GM12891 (cell line): ENCODE measurements at places on chromosomes 2 and 18.

- DNase-seq: no peak
Observed at GRCh38 chr2:191748059-191748461, 70.1 kb downstream of the NABP1 start.

DNA sequence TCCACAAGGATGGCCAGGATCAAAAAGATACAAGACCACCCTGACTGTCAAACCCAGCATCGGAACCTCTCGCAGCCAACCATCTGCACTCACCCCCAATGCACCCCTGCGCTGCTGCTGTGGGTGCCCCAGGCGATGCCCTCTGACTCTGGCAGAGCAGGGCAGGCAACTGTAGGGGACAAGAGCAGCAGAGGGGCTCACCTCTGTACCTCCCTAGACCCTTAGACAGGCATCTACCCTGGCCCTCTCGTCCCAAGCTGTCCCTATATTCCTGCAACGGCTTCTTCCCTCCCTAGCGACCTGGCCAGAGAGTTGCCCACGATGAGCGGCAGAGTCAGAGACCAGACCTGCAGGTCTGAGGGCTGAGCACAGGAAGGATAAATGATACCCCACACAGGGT lies 128.2 kb downstream of the HDAC4 start:
- no peak for DNase-seq

GRCh38 chr2:239677453-239678185 lies 276.8 kb upstream of the HDAC4 start:
- DNase-seq: no peak

DNA sequence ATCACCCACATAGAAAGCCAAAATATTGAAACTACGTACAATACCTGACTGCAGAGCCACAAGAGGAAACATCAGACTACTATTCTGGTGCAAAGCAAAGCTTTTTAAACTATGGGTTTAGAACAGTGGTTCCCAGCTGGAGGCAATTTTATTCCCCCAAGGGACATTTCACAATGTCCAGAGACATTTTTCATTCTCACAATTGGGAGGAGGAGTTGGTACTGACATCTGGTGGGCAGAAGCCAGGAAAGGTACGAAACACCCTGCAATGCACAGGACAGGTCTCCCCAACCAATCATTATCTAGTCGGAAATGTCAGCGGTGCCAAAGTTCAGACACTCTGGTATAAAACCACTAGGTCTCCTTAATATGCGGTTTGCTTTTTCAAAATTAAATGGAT lies 88.4 kb upstream of the ARL5A start:
- DNase-seq: no peak

- DNase-seq: no peak
Observed at GRCh38 chr2:227623226-227623625, 5.9 kb downstream of the SCYGR4 start.

DNA sequence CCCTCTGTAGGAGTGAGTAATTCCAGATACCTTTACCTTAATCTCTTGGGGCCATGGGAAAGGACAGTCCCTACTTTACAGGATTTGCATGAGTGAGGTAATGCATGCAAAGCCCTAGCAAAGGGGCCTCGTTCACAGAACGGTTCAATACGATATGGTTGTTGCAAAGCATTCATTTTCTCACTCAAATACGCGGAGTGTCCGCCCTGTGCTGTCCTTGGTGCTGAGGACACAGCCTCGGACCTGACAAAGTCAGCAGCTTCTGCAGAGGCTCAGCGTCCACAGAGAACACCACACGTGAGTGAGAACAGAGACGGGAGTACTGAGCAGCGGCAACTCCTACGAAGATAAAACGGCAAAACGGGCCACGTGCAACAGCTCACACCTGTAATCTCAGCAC lies 125.7 kb downstream of the EIPR1 start:
- DNase-seq: no peak

DNA sequence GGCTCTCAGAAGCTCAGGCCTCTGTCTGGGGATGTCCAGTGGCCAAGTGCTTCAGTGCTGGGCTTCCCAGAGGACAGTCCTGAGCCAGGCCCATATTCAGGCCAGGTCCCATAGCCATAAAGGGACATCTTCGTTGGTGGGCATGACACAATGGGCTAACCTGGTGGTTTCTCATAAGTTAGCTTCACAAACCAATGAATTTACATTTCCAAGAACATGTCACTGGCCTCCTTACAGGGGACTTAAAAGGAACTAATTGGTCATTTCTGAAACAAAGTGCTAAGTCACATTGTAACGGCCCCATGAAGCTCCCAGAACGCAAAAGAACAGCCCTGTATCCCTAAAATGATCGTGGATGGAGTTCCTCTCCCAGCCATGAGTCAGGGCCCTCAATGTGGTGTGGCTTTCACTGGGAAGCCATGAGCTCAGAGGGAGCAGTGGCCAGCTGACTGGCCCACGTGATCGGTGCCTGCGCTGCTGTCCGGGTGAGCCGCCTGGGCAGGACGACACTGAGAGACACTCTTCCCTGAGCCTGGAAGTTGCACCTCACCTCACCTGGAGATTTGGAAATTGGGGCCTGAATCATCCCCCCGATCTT lies 163.7 kb upstream of the APCDD1 start:
- DNase-seq: no peak

DNA sequence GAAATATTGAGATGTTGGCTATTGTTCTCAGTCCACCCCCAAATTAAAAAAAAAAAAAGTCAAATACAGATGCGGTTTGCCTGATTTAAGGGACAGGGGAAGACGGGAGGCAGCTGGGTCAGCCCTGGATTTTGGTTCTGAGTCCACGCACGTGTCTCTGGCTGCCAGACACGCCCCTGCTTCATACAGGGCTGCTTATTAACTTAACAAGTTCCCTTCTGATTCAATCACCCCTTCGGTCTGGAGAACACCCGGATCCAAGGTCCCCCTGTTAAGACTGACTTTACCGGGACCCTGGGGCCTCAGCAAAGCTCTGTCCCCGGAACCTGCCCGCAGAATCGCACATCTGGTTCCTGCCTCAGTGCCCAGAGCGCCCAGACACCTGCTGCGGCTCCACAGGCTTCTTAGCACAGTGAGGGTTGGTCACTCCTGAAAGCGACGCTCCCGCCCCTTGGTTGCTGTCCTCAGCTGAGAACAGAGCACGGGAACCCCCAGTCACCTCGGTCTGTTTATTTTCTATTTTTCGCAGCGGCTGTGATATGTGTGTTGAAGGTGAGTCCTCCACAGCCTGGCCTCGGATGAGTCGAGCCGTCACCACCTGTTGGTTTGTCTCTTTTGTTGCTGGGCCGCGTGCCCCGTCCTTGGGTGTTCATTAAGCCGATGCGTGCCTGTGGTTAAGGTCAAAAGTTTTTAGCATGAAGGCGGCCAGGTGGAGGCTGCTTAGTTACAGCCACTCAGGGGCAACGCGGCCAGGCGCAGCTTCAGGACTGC lies 57.2 kb downstream of the RTP5 start:
- no peak for DNase-seq

DNA sequence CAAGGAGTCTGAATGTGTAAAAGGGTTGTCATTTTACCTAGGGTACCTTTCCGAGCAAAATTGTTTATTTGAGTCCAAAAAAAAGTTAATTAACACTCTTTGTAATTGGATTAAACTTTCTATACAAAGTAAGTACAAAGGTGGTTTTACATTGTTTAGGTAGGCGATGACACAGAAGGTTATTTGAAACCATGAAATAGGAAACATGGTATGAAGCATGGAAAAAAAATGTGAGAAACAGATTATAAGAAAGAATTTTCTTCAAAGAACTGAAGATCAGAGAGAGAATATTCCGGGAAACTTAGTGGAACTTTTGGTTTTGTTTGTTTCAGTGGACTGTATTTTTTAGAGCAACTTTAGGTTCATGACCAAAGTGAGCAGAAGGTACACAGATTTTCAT lies 32.7 kb downstream of the CARF start:
- DNase-seq: no peak

DNA sequence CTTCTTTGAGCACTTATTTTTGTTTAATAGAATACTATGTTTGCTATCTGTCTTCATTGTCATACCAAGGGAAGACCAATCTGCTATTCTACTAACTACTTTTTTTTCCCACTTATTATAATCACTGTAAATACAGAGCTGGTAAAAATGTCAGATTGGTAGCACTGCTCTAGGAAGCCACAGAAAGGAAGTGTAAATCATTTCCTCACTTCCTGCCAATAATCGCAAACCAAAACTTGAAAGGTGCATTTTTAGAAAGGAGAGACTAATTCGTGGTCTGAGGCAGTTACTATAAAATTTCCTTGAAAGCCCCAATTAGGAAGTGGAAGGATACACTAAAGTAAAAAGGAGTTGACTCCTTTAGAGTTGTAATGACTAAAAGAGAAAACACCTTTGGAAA lies 13.9 kb upstream of the THSD7B start:
- DNase-seq: no peak

DNA sequence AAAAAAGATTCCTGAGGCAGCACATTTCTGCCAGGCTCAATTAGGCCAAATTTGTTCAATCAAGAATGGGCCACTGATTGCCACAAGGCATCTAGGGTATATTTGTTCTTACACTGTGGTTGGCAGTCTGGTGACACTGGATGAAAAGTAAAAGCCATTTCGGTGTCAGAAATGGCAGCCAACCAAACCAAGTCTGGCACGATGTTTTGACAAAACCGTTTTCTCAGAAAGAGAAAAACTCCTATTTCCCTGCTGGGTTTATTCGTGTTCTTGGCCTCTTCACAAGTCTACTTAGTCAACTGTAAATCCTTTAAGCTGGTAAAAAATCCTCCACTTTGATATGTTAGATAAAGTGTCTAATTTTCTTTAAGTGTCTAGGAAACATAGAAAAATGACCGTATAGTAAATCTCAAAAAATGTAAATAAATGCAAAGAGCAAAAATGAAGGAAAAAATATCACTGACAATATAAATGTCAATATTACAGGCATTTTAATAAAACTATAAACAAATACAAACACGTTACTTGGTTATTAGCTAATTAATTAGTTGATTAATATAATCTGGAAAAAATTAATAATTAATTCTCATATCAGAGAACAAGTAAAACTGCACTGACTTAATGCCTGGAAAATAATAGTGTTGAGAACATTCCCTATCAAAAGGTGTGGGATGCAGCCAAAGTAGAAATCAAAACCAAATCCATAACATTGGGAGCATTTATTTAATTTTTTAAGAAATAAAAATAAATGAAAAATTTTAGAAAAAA lies 182.0 kb upstream of the ZNF804A start:
- DNase-seq: no peak

GRCh38 chr2:26086779-26087178 lies 52.9 kb downstream of the RAB10 start:
- DNase-seq: no peak

GRCh38 chr2:192216336-192216735 lies 21.6 kb upstream of the TMEFF2 start:
- DNase-seq: no peak

DNA sequence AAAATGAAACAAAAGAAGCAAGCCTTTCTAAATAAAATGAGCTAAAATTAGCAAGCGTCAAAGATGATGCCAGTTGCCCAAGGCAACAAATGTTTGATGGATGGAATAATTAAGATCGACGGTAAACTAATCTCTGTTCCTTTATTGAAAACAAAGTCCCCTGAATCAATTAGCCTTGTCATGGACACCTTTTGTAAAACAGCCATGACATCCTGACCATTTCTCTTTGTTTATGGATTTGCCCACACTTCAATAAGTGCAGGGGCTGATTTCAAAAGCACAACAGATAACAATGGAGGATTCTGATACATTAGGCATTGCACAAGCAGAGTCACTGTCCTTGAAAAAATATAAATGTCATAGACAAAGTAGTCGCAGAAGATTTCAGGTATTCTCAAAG lies 160.1 kb upstream of the HNRNPA3 start:
- no peak for DNase-seq

DNA sequence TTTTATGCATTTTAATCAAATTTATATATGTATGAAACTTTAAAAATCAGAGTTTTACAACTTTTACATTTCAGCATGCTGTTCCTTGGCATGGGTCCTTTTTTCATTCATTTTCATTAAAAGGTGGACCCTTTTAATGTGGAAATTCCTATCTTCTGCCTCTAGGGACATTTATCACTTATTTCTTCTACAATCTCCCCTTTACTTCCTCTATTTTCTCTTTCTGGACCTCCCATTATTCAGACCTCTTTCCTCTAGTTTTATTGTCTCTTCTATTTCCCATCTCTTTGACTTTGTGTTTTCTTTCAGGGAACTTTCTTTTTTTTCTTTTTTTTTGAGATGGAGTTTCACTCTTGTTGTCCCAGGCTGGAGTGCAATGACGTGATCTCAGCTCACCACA lies 5.7 kb downstream of the PROC start:
- DNase-seq: no peak

- no peak for DNase-seq
Observed at GRCh38 chr18:37525262-37525585, 40.4 kb downstream of the CELF4 start.

DNA sequence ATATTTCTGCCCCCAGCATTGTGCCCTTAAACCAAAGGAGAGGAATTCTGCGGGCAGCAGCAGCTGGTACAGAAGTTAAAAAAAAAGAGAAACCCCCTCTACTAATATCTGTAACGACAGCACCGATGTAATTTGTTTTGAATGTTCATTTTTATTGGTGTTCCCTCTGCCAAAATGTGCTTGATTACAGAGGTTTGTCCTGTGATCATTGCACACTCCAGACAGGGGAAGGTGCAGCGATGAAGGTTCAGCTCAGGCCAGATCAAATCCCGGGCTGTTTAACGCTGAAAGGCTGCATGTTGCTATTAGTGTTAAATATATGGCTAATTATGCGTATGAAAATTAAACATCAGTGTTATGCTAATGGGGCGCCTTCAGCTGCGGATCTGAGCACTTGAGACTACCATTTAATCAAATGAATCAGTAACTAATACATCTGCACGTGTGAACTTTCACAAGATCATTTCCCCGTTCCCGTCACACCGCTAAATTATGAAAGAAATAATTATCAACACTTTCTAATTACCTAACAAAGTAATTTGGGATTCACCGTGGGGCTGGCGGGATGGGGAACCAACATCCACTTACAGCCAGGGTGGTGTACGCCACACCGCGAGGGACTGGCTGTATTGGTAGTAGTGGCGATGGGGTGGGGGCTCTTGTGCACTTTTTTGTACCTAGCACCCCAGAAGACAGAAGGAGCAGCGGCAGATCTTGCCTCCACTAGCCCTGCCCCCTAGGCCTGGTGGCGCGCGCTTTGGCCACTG lies 1.5 kb upstream of the DLX1 start:
- no peak for DNase-seq

DNA sequence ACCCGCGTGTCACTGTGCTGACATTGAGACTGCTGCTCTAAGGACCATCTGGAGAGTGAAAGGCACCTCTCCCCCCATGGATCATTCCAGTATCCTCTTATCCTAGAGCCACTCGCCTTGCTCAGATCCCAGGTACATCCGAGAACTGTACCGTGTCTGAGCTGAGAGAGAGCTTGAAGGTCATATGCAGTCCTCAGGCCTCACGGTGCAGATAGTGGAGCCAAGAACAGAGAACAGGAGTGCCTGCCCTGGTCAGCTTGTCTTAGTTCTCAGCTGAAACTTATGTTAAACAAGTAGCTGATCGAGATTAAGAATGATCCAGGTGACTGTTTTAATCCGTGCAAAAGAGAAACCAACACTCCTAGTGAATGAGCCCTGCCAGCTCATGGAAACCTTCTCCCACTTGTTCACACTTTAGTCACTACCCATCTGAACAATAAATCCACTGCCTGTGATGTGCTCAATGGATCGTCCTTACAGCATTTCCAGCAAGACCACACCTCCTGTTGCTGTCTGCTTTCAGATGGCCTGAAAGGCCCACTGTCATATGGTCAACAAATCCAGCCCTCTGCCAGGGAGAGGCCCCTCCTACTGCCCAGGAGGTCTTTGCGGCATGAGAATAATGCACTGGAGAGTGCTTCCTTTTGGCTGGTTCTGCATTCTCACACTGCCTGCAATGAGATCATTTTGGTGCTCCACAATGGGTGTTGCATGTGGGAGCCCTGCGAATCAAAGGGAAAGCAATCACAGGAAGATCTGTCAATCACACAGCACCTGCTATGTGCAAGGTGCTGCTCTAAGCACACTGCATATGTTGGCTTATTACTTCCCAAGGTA lies 43.7 kb upstream of the APCDD1 start:
- DNase-seq: no peak
